ENCODE measurements at places on chromosomes 2 and 18.

DNA sequence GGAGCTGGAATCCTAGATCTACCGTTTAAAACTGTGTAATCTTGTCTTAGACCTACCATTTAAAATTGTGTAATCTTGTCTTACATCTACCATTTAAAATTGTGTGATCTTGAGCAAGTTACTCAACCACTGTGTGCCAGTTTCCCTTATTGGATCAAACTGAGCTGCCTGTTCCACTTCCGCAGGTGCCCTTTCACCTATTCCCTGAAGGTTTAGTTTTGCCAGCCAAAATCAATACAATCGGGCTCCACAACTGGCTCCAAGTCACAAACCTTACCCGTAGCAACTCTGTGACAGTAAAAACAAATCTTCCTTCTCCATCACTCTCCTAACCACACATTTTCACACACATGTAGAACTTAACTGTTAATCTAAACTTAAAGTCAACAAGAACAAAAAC is 20.1 kb downstream of the DOCK10 start:
- no peak for DNase-seq

- no peak for DNase-seq
These were observed 69.4 kb upstream of the GPC1 start for GRCh38 chr2:240365971-240366471.

GRCh38 chr2:126846241-126846640 is 52.4 kb upstream of the TEX51 start:
- DNase-seq: no peak

- no peak for DNase-seq
These were observed 36.0 kb upstream of the MTA3 start for GRCh38 chr2:42532397-42532796.

- no peak for DNase-seq
These were observed 78.1 kb upstream of the YWHAQ start for GRCh38 chr2:9708683-9709538.

DNA sequence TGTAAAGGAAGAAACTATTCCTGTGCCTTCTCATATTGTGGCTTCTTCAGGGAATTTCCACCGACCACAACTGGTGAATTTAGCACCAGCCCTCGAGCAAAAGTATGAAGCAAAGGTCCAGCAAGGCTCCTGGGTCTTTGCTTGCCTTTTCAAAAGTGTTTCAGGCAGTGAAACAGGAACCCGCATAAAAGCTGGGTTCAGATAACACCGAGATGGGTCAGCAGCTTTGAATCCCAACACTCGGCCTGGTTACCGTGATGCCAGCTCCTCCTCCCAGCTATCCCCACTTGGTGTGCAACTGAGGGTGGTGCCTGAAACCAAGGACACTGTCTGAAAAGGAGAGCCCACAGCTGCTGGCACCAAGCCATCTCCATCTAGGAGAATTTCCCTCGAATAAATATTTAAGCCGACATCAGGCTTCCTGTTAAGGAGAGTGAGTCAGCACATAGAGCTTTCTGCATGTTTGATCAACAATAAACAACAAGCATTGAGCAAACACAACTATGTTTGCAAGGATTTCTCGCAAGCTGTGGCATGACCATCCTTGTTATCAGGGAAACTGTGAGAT is 69.5 kb downstream of the ANTXR1 start:
- DNase-seq: peak; percentile 74

DNA sequence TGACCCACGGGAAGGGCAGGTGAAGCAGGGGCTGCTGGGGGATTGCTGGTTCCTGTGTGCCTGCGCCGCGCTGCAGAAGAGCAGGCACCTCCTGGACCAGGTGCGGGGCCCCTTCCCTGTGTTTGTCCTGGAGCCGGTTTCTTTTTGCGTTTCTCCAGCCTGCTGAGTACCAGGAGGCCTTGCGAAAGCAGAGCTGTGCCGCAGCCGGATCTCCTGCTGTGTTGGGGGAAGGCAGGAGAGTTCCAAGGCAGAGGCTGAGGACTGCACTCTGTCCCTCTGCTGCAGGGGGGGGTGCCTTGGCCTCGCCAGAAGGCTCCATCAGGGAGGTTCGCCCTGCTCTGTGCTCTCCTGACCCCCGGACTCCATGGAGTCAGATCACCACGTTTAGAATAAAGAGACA is 2.8 kb downstream of the CAPN10 start:
- no peak for DNase-seq

- no peak for DNase-seq
These were observed 6.9 kb upstream of the CRIM1 start for GRCh38 chr2:36348721-36349120.

DNA sequence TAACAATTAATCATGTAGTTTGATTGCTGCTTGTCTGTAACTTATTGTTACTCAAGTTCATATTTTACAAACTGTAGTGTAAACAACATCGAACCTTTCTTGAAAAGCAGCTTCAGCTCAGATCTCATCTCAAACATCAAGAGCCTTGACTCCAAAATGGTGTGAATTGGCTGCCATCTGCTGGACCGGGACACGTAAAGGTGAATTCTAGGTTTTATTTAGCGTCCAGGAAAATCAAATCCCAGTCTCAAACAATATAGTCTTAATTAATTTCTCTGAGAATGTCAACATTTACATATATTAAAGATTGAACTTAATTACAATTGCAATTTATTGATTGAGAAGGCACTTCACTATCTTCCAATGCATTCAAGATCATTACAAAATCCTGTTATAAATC is 453.0 kb downstream of the GALR1 start:
- DNase-seq: peak; percentile 26

DNA sequence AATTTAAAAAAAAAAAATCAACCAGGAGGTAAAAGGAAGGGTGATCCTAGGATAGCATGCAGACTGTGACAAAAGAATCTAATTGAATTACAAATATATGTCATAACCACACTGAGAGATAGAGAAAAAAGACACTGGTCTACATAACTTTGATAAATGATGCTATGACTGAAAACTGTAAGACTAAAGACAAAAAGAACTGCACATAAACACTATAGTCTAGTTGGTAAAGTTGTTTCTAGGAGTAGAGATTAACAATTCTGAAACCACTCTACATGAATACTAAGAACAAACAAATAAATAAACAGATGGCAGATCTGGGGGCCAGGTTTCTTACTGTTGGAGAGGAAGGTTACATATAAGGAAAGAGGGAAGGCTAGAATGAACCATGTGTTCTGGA is 14.6 kb upstream of the CHAC2 start:
- DNase-seq: no peak

DNA sequence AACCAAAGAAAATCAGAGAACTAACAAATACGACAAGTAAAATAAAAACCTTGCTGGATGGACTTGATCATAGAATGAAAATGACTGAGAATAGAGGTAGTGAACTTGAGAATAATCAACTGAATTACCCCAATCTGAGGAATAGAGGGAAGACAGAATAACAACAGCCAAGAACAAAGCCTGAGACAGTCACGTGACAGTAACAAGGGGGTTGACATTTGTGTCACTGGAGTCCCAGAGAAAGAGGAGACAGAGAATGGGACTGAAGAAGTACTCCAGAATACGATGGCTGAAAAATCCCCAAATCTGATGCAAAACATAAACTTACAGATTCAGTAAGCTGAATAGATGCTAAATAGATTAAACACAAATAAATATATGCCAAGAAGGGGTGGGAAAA is 248.5 kb upstream of the HDAC4 start:
- DNase-seq: no peak

Data from fibroblast of skin of right biceps (primary cell).